Colonic mucosa (tissue), 4 donors: ENCODE measurements at places on chromosomes 4 and X. TPM values are rescaled to one million over a fixed set of nuclear protein-coding genes. Genes with fewer than 3 reads are reported as not detected.

The PAGE2B gene
- not detected for total RNA-seq

The KIAA0232 gene
- 20.8 TPM for total RNA-seq

The TMSB15A gene
- 0.88 TPM for total RNA-seq

The EPGN gene
- total RNA-seq: not detected

The TLL1 gene
- total RNA-seq: 2.4 TPM

The NAA11 gene
- total RNA-seq: not detected

The INPP4B gene
- total RNA-seq: 14.1 TPM

The XPNPEP2 gene
- 11.7 TPM for total RNA-seq

The CLDN22 gene
- total RNA-seq: not detected

The DNAAF6 gene
- total RNA-seq: not detected

The BANK1 gene
- total RNA-seq: 1.2 TPM

The SLC38A5 gene
- 89.3 TPM for total RNA-seq

The MAGEA8 gene
- not detected for total RNA-seq

The REPS2 gene
- 22.7 TPM for total RNA-seq

The GAGE2A gene
- not detected for total RNA-seq

The MAGEA2 gene
- total RNA-seq: not detected

The SOD3 gene
- total RNA-seq: 22.3 TPM

The CENPE gene
- total RNA-seq: 9.8 TPM

The CASP6 gene
- 115 TPM for total RNA-seq

The RENBP gene
- total RNA-seq: 3.3 TPM

The CWH43 gene
- 18.2 TPM for total RNA-seq

The MAOB gene
- 9.2 TPM for total RNA-seq

The HPGDS gene
- total RNA-seq: 1.7 TPM

The CYLC1 gene
- total RNA-seq: not detected

The CCDC110 gene
- 3.6 TPM for total RNA-seq

The GRIA2 gene
- not detected for total RNA-seq

The CDS1 gene
- 44.2 TPM for total RNA-seq

The DCLK2 gene
- total RNA-seq: 3.1 TPM

The IL2RG gene
- 46.0 TPM for total RNA-seq

The CD40LG gene
- total RNA-seq: 0.69 TPM

The PDE6B gene
- 2.3 TPM for total RNA-seq

The SMIM10L2A gene
- total RNA-seq: 0.35 TPM

The EREG gene
- total RNA-seq: 3.5 TPM

The SYN1 gene
- total RNA-seq: 0.96 TPM

The FRAS1 gene
- 2.1 TPM for total RNA-seq

The RASSF6 gene
- 13.8 TPM for total RNA-seq

The DGAT2L6 gene
- total RNA-seq: not detected

The C1GALT1C1 gene
- 31.5 TPM for total RNA-seq

The RTL5 gene
- total RNA-seq: 2.1 TPM

The BMX gene
- total RNA-seq: 1.8 TPM

The ZFP42 gene
- 0.12 TPM for total RNA-seq

The SLC10A4 gene
- 0.35 TPM for total RNA-seq

The NXF2B gene
- not detected for total RNA-seq

The SHROOM2 gene
- total RNA-seq: 7.8 TPM
